Vagina (tissue), 2 donors: ENCODE measurements at places on chromosomes 6 and 20.

- no peak for DNase-seq
Measured at GRCh38 chr6:137219664-137220252, 573 bp upstream of the IFNGR1 start.

- no peak for DNase-seq
Measured at GRCh38 chr6:109105681-109106080, 10.4 kb downstream of the CEP57L1 start.

DNA sequence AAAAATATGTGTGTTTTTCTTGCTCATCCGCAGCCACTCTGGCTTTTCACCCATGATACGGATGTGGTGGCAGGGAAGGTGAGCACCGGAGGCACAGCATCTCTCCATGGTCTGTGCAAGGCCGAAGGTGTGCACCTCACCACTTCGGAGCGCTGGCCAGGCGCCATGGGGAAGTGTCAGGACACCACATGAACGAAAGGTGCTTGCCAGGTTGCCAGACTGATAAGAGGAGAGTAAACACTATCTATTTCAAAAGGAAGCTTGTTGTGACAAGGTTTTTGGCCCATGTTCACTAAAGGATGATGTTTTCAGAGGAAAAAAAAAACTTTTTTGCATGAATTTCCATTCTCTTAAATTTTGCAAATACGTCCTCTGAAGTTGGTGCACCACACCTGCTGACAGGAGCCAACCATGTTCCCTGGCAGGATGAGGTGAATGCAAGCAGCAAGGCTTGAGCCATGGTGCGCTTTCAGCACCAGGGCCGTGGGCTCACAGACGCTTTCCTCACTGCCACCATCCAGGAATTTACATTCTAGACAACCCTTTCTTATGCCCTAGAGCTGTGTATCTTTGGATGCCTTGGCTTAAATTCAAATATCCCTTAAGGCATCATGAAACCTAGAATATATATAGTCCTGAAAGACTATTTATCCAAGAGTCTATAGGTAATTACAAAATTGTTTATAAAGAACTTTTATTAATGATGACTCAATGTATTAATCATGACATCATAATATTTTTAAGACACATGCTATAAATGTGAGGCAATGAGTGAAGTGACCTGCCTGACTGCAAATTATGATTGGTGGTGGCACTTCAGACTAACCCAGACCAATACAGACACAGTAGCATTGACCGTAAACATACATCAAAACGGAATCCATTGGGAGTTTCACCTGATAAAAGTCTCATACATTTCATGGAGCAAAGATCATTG is 234.5 kb downstream of the TFAP2A start:
- DNase-seq: no peak

DNA sequence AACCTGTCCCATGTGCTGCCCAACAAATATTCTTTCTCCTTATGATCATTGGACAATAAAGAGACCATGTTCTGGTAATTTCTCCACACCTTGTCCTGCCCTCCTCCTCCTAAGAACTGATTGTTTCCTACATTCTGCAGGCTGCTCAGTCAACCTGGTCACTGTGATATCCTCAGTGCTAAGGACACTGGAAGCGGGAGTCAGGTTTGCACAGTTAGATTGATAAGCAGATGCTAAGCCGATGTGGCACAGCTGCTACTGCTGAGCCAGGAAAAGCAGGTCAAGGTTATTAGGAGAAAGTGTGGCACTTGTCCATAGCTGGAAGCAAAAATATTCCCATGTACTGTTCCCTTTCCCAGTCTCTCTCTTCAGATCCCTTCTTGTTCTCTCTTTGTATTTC is 154.8 kb downstream of the TFAP2B start:
- DNase-seq: no peak

DNA sequence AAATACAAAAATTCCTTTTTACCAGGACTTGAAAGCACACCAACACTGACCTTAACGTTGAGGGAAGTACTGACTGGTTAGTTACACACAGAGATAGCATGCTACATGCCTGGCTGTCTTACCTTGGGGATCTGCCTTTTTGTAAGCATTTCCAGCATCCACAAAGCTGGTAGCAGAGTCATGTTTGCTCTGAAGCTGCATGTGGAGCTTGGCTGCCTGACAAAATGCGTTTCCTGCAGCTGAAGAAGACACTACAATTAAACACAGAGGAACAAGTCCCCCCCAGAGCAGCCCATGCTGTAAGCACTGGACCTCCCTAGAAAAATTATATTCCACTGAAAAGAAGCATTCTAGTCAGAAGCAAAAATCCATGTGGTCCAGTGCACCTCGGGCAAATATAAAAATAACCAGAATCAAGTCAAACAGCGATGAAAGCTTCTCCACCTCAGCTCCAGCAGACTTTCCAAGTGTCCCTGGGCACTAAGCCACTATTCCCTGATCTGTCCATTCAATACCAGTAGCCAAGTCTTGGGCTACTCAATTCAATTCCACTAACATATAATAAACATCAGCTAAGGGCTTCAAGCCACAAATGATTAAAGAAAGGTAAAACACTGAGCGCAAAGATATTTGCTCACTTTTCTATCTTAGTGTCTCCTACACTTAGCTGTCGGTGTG is 24.2 kb downstream of the NAPB start:
- DNase-seq: no peak

DNA sequence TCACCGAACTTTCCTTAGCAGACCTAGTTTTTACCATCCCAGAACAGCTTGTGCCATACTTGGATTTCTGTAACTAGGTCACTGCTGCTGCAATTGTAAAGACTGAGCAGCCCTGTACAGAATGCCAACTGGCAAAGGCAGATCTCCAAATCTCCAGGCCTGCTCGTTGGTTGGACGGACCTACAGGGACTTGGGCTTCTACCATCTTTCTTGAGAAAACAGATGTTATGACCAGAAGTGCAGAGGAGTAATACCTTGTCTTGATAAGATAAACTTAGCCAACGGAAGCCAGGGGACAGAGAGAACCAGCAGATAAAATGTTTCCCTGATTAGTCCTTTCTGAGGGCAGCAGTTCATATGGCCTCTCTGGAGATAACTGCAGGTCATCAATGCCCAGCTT is 304.1 kb downstream of the RFPL4B start:
- DNase-seq: no peak

GRCh38 chr20:23061734-23062561 is 12.5 kb upstream of the THBD start:
- no peak for DNase-seq

- DNase-seq: no peak
Measured at GRCh38 chr6:13131935-13132661, 196.2 kb downstream of the TBC1D7 start.

DNA sequence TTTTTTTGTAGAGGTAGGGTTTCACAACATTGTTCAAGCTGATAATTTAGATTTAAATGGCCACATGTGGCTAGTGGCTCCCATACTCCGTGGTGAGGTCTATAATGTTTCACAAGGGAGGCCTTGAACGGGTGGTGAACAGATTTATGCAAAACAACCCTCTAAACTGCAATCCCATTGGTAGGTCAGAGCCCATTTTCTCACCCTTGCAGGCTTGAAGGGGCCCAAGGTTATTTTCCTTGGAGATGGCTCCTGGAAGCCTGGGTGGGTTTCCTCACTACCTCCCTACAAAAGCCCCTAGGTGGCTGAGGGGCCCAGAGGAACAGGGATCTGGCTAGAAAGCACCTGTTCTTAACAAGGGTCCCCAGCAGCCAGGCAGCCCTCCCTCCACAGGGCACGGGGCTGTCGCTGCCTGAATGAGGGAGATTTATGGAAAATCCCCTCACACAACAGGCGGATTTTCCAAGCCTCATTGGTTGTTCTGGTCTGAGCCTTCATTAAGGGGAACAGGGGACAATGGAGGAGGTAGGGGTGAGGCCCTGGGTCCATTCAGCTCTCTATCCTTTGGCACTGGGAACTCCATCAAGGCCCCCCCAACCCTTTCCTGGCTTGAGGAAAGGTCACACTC is 64.6 kb downstream of the VEGFA start:
- no peak for DNase-seq

GRCh38 chr6:71387179-71387578 is 98.6 kb downstream of the OGFRL1 start:
- DNase-seq: no peak

GRCh38 chr6:69303382-69303781 is 493.4 kb downstream of the LMBRD1 start:
- DNase-seq: no peak

- no peak for DNase-seq
Measured at GRCh38 chr6:157276731-157277130, 46.6 kb downstream of the TMEM242 start.

GRCh38 chr20:46000262-46000996 is 8.3 kb upstream of the MMP9 start:
- no peak for DNase-seq

DNA sequence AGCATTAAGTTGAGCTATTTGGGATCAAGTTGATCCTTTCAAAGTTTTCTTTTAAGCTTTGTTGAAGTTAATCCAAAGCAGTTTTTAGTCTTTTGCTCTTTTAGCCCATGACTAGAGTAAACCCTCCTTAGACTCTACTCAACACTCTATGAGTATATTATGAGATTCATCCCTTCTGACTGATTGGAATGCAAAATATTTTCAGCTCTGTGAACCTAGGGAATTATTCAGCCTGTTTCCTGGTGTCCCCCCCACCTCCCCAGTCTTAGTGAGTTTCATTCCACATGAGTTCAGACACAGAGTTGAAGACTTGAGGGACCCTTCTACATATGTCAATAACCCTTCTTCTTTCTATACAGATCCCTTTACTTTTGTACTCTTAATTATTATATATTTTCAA is 413.7 kb downstream of the RFPL4B start:
- DNase-seq: no peak

GRCh38 chr6:158467923-158468322 is 92.0 kb upstream of the TMEM181 start:
- no peak for DNase-seq

- DNase-seq: no peak
Measured at GRCh38 chr20:61753987-61754956, 311.4 kb downstream of the TAF4 start.

DNA sequence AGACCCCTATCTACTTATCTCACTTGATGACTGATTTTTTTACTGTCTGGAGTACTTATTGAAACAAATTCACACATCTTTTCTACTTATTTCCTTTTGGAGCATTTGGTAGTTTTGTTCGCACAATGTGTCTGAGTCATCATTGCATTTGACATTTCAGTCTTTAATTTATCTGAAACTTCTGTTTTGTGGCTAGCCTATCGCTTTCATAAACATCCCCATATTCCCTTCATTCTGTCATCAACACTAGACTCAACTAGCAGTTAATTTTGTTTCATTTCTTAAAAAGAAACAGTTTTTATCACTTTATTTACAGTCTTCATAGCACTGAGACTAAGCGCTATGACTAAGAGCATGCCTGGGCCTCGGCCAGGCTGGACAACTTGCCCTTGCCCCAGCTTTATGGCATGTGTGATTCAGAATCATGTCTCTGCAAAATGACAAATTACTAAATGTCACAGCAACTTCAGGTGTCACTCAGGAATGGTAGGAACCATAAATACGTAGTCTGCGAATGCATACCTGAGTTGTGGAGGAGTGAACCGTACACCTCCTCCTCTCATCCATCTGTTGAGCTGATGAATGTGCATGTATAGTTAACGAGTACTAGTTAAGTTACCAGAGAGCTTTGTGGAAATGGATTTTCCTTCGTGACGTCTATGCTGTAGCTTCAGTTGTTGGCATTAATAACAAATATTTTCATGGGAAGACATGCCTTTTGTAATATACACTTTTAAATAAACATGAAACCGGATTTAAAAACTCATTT is 16.2 kb downstream of the L3MBTL3 start:
- no peak for DNase-seq

GRCh38 chr20:22288957-22289356 is 295.4 kb downstream of the FOXA2 start:
- DNase-seq: no peak

- peak; percentile 98 for DNase-seq
Measured at GRCh38 chr6:75205776-75206575, at the start of gene COL12A1. COL12A1 (minus strand) TSS chr6:75206053; CDS start chr6:75202792, 3,261 bp downstream.

GRCh38 chr6:129186988-129187387 is 304.1 kb downstream of the LAMA2 start:
- no peak for DNase-seq

DNA sequence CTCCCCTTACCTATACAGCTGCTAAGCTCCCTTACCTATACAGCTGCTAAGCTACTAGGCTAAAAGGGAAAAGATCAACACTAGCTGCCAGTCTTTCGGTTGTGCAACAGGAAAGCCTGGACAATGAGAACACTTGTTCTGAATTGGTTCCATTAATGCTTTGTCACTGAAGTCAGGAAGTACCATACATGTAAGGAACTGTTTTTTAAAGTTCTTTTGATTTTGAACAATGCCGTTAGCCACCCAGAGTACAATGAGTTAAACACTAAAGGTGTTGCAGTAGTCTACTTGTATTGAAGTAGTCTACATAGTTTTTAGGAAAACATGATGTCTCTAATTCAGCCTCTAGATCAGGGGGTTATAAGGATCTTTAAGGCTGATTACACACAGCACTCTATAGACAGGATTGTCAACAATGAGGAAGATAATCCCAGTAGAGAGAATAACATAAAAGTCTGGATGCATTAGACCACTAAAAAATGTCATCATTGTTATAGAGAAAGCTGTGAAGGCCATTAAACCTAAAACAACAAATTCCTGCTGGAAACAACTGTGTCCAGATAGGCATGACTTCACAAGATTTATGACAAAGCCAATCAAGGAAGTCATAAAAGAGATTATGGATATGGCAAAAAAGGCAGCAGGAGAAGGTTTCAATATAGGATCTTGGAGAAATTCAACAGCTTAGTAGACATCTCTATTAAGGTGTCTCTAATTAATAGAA is 306.3 kb downstream of the PHF3 start:
- no peak for DNase-seq
